ENCODE measurements at places on chromosomes 7 and 10. TPM values are rescaled to one million over a fixed set of nuclear protein-coding genes. Genes with fewer than 3 reads are reported as not detected.

AASS gene
- total RNA-seq, result 50.4 TPM

STEAP2 gene
- 0.08 TPM for total RNA-seq

TSC22D4 gene
- total RNA-seq, result 14.7 TPM

TAC1 gene
- total RNA-seq, result not detected

FGF8 gene
- 123 TPM for total RNA-seq

ODAD2 gene
- total RNA-seq, result 6.8 TPM

NKX2-3 gene
- not detected for total RNA-seq

DNA sequence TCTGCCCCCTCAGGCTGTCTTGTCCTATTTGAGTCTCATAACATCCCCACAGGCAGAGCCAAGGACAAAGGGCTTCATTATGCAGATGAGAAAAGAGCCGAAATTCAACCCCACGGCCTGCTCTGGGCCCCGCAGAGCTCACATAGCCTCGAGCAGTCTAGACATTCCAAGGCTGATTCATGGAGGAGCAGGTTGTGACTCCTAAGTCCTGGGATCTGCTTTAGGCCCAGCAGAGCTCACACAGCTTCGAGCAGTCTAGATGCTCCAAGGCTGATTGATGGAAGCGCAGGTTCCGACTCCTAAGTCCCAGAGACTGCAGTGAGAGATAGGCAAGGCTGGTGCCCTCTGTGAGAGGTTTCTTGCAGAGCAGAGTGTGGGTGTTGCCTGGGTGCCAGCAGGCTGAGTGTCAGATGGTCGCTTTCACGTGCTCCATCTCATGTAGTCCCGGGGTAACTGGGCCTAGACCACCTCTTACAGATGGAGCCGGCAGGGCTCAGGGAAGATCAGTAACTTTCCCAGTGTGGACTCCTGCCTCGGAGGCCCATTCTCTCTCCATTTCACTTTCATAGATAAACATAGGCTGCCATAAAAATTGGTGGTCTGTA, 436.1 kb upstream of the FOXK1 start:
- DNase-seq, result peak; percentile 45

- DNase-seq, result peak; percentile 53
Observed at GRCh38 chr7:150382123-150382843, 3.2 kb downstream of the ZNF775 start.

- no peak for DNase-seq
Observed at GRCh38 chr7:149787428-149788299, 14.3 kb upstream of the ZNF467 start.

- no peak for DNase-seq
Observed at GRCh38 chr10:9994131-9994530, 1023.5 kb upstream of the CELF2 start.

GRCh38 chr7:108284349-108285002, 154.3 kb upstream of the LAMB4 start:
- no peak for DNase-seq

DNA sequence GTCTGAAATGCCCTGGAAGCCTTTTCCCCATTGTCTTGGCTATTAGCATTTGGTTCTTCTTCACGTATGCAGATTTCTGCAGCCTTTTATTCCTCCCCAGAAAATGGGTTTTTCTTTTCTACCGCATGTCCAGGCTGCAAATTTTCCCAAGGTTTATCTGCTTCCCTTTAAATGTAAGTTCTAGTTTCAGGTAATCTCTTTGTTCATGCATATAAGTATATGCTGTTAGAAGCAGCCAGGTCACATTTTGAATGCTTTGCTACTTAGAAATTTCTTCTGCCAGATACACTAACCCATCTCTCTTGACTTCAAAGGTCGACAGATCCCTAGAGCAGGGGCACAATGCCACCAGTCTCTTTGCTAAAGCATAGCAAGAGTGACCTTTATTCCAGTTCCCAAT, 12.3 kb downstream of the THAP5 start:
- no peak for DNase-seq

- no peak for DNase-seq
Observed at GRCh38 chr7:127961786-127962453, 69.3 kb downstream of the LRRC4 start.

- no peak for DNase-seq
Observed at GRCh38 chr10:21441625-21442024, 83.9 kb downstream of the SKIDA1 start.

- peak; percentile 47 for DNase-seq
Observed at GRCh38 chr10:25174461-25175230, at the start of gene GPR158. TSS of gene GPR158 (plus strand) at chr10:25175001. CDS start at chr10:25175421, 420 bp downstream.

DNA sequence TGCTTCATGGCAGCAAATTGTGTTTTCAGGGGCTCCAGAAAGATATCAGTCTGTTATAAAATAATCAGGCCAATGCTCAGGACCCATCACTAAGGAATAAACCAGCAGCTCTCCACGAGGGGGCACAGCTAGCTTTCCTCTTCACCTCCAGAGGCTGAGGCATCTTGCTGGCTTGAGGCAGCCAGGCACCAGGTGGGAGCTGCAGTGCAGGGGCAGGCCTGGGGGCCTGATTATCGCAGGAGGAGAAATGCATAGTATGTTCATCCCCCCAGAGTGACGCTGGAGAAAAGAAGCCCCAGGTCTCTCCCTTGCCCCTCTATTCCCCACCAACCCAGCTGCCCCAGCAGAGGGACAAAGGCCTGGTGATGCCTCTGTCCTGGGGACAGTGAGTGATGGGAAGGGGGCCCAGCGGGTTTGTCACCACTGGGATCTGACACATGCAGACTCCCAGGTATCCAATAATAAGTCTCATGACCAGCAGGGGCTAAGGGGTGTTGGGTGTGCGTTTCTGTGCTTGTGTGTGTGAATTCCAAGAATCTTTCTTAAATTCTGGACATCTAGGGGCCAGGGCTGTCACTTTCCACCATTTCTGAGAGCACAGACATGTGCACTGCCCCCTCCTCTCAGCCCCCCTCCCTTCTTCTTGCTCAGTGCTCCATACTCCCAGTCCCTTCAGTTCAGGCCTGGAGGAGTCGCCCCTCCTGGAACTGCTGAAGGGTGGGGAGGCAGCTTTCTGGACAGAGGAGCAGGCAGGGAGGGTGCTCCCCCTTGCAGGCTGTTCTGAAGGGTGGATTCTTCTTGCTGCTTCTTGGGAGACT, 128.1 kb upstream of the FAM20C start:
- peak; percentile 53 for DNase-seq

DNA sequence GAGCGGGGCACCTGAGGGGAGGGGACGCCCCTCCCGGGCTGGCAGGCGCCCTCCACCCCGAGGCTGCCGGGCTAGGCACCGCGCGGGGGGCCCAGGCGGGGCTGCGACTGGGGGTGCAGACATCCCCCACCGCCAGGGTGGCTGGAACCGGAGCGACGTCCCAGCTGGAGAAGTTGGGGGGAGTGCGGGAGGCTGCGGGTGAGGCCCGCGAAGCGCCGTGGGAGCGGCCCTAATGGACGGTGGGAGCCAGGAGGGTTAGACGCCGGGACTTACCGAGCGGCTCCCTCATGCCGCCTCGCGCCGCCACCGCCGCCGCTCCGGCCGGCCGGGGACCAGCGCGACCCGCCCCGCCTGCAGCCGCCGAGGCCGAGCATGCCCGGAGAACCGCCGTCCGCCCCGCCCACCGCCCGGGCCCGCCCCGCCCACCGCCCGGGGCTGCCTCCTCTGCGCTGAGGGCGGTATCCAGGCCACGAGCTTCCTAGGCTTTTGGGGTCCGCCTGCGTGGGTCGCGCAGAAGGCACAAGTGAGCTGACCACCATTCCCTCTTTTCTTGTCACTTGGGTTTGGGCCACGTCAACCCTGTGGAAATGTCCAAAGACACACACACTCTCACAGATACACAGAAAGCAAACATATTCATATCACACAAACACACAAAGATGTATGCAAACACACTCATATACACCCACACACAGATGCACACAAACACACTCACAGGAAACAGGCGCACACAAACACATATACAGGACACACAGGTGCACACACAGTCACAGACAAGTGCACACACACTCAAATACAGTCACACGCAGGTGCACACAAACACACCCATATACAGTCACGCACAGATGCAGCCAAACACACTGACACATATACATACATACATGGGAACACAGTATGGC, at the start of gene JCAD:
TSS of gene JCAD (minus strand) at position 378 of the 899 bp plus-strand sequence. CDS start 11,774 bp downstream, outside the sequence.
- DNase-seq, result peak; percentile 41

DNA sequence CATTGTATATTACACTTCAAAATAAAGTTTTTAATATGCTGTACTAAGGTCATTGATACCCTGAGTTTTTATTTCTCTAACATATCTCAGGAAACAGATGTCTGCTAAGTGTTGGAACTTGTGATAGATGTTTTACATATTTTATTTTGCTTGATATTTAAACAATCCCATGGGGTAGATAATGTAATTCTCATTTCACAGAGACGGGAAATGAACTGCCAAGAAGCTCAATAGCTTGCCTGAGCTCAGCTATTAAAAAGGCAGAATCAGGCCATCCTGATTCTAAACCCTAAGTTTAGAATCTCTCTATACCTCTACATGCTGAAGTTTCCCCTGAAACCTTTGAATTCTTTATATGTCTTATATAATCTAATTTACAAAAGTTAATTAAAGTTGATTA, 126.3 kb downstream of the LRRC18 start:
- DNase-seq, result no peak

DNA sequence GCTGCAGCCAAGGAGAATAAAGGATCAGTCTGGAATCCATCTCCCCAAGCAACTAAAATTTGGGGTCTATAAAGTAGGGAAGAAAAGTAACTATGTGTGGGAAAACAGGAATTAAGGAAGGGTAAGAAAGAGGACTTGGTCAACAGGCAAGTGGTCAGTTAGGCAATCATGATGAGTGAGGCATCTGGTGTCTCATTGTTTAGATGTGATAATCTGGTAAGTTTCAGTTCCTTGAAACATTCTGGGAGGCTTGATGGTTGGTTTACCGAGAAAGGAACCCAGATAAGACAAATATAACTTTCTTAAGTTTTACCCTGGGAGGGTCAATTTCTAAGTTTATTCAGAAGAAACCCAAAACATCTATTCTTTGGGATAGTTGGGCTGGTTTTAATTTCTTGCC, 22.3 kb downstream of the HYAL4 start:
- no peak for DNase-seq

DNA sequence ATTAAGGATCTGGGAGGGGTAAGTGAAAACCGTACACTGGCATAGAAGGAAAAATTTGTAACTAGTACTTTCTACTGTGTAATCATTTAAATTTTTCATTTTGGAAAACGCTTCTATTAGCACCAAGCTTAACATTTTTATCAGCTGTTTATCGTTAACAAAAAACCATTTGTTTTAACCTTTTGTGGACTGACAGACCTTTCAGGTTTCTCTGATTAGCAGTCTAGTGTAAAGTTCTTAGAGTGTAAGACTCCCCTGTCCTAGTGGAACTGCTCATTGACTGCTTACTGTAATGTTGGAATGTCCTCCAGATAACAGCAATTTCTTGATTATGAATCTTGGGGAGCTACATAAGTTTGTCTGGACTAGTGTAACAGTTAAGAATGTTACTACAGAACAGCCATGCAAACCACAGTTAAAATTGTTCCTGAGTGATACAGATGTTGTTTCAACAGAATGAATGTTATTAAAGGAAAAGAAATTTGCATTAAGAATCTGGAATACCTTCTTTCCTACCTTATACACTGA, 2.0 kb downstream of the DBF4 start:
- DNase-seq, result no peak

DNA sequence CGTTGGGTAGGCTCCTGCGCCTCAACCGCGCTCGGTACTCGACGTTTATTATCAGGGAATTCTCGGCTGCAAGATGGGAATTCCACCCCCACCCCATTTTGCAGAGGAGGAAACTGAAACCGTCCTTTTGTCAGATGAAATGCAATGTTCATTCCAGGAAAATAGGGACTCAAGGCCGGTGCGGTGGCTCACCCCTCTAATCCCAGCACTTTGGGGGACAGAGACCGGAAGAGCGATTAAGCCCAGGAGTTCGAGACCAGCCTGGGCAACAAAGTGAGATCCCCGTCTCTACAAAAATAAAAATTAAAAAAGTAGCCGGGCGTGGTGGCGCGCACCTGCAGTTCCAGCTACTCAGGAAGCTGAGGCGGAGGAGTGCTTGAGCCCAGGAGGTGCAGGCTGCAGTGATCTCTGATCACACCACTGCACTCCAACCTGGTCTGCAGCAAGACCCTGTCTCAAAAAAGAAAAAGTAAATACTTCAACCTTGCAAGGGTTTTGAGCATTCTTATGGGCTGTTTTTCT, 720 bp upstream of the RFC2 start:
- DNase-seq, result no peak

DNA sequence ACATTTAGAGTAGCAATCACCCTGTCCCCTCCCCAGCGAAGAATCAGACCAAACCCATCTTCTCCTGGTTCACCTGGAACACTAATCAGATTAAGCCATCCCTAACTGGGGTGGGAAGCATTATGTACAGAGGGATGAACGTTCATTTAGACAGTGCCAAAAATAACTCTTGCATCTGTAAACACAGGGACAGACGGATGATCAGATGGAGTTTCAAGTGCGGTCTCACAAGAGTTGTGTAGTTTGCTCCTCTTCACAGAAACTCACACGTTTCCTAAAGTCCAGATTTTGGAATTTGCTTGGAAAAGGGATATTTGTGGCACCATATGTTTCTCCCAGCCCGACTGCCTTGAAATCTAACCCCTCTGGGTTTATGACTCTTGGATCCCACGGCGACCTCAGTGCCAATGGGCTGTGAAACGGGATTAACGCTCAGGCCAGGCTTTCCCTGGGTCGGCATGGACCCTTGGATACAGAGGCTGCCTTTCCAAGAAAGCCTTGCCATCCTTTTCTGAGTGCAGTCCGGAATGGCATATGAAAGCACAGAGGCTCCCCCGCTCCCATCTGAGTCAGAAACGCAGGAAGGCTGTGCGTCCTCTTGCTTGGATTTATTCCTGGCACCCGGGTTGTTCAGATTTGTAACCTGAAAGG, 293.2 kb upstream of the HABP2 start:
- no peak for DNase-seq

Data from SJCRH30 (cell line).